ENCODE measurements at places on chromosomes 13 and 19.

DNA sequence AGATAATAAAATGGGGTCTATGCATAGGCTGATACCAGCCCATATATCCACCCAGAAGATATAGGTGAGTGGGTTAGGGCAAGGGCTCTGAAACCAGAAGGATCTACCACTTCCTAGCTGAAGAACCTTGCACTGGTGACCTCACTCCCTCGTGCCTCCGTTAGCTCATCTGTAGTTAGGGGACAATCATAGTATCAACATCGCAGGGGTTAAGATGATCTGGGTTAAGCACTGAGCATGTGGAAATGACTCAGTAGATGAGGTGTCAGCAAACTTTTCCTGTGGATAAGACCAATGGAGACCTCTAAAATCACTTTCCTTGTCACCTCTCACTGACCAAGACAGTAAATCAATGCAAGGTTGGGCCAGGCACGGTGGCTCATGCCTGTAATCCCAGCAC is 30.5 kb downstream of the TNFSF14 start:
- peak; percentile 88 for DNase-seq

GRCh38 chr19:23474172-23474571 is 78.9 kb upstream of the ZNF91 start:
- DNase-seq = no peak

GRCh38 chr19:38583219-38583984 is 34.4 kb downstream of the MAP4K1 start:
- DNase-seq = no peak

DNA sequence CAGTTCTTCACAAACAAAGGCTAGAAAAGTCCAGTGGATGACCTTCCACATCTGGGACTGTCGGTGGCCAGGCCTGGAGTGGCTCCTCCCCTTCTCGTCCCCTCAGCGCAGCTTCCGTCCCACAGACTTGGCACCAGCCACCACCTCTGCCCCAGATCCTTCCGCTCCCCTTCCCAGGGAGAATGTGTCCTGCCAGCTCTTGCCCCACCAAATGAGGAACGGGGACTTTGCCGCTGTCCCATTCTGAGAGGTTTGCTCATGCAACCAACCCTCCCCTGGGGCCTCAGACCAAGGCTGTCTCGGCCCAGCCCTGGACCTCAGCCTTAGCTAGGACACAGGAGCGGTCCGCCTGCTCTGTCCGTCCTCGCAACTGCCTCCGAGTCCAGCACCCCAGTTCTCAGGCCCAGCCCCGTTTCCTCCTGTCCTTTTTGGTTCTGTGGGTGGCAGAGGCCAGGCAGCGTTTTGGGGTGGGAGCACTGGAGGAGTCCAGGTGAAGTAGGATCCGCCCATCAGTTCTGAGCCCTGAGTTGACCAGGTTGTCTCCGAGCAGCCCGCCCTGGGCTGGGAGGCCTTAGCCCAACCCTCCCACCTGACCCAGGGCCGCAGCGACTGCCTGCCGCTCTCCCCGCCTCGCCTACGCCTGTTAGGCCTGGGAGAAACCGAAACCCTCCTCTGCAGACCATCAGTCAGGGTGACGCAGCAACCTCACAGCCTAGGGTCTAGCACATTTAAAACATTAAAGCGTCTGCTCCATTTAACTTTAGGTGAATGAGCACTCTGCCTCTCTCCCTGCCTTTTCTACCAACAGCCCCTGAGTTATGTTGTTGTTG is 284.3 kb downstream of the FOXO1 start:
- DNase-seq = no peak

DNA sequence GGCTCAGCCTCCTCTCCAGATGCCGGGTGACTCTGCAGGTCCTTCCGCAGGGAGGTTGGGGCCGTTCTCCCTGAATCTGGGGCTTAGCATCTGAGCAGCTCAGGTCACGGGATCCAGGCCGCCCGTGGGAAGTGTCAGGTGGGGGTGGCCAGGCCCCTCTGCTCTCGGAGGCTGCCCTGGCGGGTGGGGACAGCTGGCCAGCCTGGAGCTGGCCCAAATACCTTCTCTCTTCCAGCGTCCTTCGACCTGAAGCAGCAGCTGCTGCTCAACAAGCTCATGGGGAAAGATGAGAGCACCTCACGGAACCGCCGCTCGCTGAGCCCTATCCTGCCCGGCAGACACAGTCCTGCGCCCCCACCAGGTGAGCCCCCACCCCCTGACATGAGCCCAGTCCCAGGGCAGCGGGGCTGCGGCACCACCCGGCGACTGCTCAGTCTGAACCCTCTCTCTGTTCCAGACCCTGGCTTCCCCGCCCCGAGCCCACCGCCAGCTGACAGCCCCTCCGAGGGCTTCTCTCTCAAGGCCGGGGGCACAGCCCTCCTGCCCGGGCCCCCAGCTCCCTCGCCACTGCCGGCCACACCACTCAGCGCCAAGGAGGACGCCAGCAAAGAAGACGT is 19.1 kb downstream of the PEX11G start:
- DNase-seq = no peak

- DNase-seq = no peak
Observed at GRCh38 chr19:10151521-10151920, 31.8 kb upstream of the EIF3G start.

- no peak for DNase-seq
Observed at GRCh38 chr19:46844067-46844489, 6.6 kb downstream of the AP2S1 start.

All from suppressor macrophage treated with lipopolysaccharide for 1 hour (primary cell).